ENCODE measurements at places on chromosomes 13 and 19. TPM values are rescaled to one million over a fixed set of nuclear protein-coding genes. Genes with fewer than 3 reads are reported as not detected.

DNA sequence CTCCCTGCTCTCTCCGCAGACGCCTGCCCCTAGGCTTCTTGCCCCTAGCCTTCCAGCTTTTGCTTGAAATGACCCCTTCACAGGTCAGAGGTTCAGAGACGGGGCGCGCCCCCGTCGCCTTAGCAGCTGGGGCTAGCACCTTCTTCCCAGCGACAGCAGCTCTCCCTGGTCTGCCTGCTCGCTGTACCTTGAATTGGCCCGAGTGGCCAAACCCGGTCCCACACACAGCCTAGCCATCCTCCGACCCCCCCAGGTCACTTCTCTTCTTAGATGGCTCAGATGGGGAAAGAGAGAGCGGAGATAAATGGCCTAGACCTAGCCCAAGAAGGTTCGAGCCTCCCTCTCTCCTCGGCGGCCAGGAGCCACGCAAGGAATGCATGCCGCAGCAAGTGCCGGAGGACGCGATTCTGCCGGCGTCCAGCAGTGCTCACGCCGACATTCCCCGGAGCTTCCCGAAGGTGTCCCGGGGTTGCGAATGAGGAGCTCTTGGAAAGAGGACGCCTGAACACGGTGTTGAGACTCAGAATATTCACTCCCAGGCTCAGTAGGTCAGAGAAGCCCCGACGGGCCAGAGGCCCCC lies 1.3 kb downstream of the CDX2 start:
- no peak for DNase-seq

GRCh38 chr13:111158136-111158805 lies 43.2 kb downstream of the ARHGEF7 start:
- DNase-seq: no peak

DNA sequence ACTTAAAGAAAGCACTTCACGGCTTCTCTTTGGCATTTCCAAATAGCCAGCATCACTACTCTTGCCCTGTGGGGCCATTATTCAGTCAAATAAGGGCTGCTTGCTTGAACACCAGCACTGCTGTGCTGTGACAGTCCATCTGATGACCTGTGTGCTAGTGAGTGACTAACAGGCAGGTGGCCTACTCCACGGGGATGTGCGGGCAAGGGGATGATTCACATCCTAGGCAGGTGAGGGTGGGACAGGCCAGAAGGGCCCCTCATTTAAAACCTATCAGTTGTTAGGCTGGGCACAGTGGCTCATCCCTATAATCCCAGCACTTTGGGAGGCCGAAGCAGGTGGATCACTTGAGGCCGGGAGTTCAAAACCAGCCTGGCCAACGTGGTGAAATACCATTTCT lies 8.2 kb downstream of the CCNE1 start:
- no peak for DNase-seq

DNA sequence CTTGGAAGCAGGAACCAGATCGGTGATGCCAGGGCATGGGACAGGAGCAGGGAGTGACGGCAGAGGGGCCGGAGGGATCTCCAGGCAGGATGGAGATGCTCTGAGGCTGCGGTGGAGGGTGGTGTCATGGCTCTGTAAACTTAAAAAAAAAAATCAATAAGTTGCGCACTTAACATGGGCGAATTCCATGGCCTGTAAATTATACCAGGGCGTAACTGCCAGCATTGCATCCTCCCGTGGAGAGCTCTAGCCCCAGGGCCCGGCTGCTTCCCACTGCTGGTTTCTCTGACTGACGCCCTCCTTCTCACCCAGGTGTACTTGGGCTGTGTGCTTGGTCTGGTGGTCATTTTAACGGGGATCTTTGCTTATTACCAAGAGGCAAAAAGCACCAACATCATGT lies 8.7 kb downstream of the ATP12A start:
- no peak for DNase-seq

DNA sequence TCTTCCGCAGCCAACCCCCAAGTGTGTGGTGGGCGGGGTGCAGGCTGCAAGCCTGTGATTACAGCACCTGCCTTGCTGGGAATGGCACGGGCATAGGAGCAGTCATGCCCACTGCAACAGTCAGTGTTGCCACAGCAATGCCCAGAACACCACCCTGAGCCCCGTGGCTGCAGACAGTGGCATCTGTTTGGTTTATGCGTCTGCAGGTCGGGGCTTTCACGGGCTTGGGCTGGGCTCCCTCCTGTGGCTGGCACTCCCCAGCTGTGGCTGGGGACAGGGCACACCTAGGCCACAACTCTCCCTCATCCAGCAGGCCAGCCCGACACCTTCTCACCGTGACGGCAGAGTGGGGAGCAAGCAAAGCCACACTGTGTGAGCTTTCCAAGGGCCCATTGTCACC lies 115.3 kb upstream of the C1QTNF9B start:
- no peak for DNase-seq

GRCh38 chr19:2290441-2291184 lies 8.6 kb upstream of the PEAK3 start:
- no peak for DNase-seq

GRCh38 chr13:110293037-110293436 lies 13.9 kb downstream of the COL4A1 start:
- no peak for DNase-seq

GRCh38 chr13:74171641-74172040 lies 37.4 kb upstream of the KLF12 start:
- DNase-seq: no peak

- peak; percentile 95 for DNase-seq
Measured at GRCh38 chr13:48037346-48038173, at the start of gene NUDT15. Gene NUDT15 (plus strand): TSS chr13:48037726. CDS start chr13:48037747, 21 bp downstream.

DNA sequence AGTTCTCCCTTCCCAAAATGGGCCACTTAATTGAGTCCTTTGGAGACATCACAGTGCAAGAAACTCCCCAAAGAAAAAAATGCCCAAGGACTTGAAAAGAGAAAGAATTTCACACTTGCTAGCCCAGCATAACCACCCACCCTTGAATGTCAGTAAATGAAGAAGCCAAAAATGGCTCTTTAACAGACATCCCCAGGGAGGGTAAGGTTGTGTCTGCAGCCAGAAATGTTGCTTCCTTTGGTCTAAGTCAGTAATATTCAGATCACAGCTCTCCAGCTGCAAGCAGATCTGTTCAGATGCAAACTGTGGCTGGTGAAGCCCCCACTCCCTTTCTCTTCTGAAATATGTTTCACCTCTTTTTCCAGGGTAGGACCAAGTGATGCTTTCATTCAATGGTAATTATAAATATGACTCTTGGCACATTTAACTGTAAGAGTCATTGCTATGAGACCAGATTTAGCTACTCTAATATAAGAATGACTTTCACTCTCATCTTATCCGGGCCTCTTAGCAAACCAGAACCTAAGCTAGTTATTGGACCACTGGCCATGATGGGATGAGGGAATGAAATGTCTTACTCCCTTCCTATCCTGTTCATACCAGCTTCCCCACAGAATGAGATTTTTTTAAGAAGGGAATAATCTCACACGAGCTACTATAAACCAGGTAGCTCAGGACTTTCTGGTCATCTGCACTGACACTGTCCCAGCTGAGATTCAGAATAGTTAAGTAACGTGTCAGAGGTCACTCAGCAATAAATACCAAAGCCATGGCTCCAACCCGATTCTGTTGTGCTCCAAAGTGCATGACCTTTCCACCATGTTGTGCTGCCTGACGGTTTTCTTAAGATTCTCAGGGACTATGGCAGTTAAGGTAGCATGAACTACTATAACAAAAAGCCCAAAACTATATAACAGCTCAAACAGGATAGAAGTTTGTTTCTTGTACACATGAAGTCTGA lies 234.1 kb downstream of the FOXO1 start:
- DNase-seq: no peak

DNA sequence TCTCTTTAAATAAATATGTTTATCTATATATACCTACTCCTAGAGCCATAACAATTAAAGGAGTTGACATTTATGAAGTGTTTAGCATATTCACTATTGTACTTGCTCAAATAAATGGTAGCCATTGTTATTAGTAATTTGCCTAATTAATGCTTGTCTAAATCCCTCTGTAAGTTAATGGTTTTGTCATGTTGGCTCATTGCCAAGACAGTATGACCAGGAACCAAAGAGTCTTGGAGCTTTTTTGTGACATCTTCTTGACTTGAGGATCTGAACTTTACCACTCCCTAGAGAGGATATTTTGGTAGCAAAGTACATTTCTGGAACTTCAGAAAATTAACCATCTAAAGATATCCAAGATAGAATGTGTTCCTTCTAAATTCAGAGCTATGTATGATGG lies 15.5 kb downstream of the FRY start:
- no peak for DNase-seq

- DNase-seq: no peak
Measured at GRCh38 chr19:43315851-43316250, 37.6 kb upstream of the CD177 start.

DNA sequence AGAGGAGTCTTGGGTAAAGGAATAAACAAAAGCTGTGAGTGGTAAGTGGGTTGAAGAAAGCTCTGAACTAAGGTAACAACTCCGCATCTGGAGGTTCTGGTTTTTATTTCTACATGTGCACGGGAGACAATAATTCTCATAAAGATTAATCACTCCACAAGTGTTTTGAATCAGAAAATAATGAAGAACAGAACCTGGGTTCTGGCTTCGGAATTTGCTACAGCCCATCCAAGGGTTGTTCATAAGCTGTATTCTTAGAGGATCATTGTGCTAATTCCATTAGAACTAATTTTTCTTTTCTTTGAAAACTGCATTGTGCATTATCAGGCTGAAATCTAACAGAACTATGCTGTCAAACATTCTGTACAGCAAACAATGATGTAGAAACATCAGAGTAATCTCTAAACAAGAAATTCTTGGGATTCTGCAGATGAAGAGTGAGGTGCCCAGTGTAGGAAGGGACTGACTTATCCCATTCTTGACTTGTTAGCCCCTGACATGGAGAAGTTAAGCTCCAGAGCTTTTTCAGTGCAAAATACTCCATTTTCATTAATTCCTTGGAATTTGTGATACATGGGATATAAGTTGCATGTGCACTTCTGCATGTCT lies 368.2 kb downstream of the COG6 start:
- DNase-seq: no peak

- peak; percentile 6 for DNase-seq
Measured at GRCh38 chr13:60448907-60449510, 52.0 kb downstream of the TDRD3 start.

GRCh38 chr19:33441828-33442227 lies 68.3 kb downstream of the CEBPG start:
- DNase-seq: no peak

DNA sequence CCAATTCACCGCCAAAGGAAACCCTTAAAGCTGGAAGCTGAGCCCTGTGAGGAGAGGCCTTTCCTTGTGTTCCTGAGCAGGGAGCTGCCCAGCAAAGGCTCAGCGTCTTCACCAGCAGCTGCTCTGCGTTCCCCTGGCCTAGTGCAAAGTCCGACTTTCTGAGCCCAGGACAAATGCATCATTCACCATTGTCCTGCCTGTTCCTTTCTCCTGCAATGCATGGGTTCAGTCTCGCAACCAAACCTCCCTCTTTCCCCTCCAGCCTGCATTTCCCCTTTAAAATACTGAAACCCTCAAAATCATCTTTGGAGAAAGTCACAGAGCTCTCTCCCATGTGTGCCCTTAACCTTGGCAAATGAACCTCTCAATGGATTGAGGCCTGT lies 12.9 kb upstream of the TMEM255B start:
- DNase-seq: no peak

- no peak for DNase-seq
Measured at GRCh38 chr13:37225414-37226070, 120.1 kb upstream of the CSNK1A1L start.

The SSC5D gene
- 1.4 TPM for total RNA-seq

The SMIM44 gene
- not detected for total RNA-seq

The WDR88 gene
- not detected for total RNA-seq

The FUT1 gene
- not detected for total RNA-seq

The MPHOSPH8 gene
- 12.2 TPM for total RNA-seq

Measured in Daoy (cell line).